ENCODE measurements at places on chromosomes 16 and 17. TPM values are rescaled to one million over a fixed set of nuclear protein-coding genes. Genes with fewer than 3 reads are reported as not detected.

GRCh38 chr16:54397190-54397835, 110.7 kb upstream of the IRX3 start:
- no peak overlapping the region for H3K4me3 ChIP-seq
- no peaks in the 10 kb centered on the region for H3K4me1 ChIP-seq
- no peaks in the 10 kb centered on the region for H3K36me3 ChIP-seq

DNA sequence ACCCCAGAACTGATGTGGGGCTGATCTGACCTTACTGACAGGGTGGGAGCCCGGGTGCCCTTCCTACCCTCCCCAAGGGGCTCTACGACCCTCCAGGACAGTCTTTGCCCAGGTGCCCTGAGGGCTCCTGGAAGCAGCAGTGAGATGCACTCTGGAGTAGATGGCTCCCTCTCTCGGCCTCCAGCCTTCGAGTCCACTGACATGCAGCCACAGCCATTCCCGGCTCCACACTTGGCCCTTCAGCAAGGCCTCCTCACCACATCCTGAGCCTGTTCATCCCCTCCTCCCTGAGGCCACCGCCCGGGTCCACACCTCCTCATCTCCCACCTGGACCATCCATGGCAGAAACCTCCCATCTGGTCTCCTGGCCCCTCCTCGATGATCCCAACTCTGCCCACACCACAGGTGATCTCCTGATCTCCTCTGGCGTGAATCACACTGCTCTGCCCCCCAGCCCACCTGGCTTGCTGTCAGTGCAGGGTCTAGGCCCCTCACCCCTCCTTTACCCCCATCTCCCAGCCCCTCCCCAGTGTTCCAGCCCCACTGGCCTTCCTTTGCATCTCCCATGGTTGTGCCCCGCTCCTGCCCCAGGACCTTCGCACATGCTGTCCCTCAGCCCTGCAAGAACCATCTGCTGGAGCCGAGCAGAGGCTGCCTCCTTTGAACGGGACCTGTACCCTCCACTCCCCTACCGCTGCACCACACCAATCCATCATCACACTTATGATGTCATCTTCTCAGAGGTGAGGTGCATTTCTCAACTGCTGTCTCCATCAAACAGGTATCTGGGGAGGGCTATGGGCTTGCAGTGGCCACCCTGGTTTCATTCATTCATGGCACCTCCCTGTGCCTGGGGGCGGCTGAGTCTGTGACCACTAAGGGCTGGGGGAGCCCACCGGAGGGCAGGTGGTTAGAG, 44.7 kb downstream of the SOCS1 start:
- H3K4me3 ChIP-seq: no peak overlapping the region
- H3K27me3 ChIP-seq: no peaks in the 10 kb centered on the region
- DNase-seq: no peak
- H3K36me3 ChIP-seq: no peaks in the 10 kb centered on the region
- H3K27ac ChIP-seq: no peak overlapping the region

DNA sequence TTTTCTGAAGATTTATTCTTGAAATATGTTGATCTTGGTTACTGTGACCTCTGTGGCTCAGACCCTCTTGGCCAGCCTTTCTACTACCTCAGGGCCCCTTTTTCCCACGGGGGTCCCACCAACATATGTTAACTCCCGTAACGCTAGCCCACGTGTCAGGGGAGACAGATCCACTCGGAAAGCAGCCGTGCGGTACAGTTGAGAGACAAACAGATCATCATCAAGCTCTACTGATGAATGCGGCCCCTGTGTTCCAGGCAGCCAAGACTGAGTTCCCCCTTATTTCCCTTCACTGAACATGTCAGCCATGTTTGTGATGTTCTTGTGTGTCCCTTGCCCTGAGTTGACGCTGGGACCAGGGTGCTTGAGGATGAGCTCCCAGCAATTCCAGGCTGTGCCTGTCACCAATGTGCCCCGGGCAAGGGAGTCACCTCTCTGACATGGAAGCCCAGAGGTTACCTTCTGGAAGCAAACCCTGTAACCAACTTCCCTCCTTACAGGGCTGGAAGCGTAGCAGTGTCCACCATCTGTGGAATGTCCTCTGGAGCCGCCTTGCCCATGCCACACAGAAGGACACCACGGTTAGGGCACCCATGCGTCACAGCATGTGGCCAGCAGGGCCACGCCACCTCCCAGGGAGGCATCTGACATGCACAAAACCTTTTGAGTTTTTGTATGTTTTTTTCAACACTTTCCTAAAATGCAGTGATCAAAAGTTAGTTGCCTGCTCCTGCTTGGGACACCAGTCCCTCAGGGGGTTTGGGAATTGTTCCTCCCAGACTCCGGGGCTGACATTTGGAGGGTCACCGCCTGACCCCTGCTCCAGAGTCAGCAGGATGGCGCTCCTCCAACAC, 193.7 kb upstream of the CHMP6 start:
- no peak overlapping the region for H3K27ac ChIP-seq
- H3K36me3 ChIP-seq: no peaks in the 10 kb centered on the region
- H3K4me1 ChIP-seq: no peaks in the 10 kb centered on the region

DNA sequence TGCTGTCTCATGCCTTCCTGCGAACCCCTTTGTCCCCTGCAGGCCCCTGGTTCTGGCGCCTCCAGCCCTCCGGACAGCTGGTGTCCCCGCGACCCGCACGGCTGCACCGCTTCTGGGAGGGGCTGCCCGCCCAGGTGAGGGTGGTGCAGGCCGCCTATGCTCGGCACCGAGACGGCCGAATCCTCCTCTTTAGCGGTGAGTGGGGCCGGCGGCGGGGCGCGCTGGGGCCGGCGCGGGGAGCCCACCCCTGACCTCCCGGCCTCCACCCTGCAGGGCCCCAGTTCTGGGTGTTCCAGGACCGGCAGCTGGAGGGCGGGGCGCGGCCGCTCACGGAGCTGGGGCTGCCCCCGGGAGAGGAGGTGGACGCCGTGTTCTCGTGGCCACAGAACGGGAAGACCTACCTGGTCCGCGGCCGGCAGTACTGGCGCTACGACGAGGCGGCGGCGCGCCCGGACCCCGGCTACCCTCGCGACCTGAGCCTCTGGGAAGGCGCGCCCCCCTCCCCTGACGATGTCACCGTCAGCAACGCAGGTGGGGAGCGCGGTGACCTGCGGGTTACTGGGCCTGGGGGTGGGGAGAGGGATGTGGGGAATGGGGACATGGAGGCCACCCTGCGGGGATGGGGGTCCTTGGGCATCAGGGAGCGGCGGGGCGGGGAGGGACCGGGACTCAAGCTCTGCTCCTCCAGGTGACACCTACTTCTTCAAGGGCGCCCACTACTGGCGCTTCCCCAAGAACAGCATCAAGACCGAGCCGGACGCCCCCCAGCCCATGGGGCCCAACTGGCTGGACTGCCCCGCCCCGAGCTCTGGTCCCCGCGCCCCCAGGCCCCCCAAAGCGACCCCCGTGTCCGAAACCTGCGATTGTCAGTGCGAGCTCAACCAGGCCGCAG, 7.1 kb upstream of the IL32 start:
- peaks cover 7% of the 10 kb centered on the region for H3K4me1 ChIP-seq
- H3K27ac ChIP-seq: peak overlapping the region; percentile 74
- H3K4me3 ChIP-seq: peak overlapping the region; percentile 93
- no peaks in the 10 kb centered on the region for H3K27me3 ChIP-seq
- no peaks in the 10 kb centered on the region for H3K36me3 ChIP-seq

- DNase-seq: no peak
- H3K4me1 ChIP-seq: no peaks in the 10 kb centered on the region
- H3K27ac ChIP-seq: no peak overlapping the region
- H3K4me3 ChIP-seq: no peak overlapping the region
- no peaks in the 10 kb centered on the region for H3K27me3 ChIP-seq
- no peaks in the 10 kb centered on the region for H3K36me3 ChIP-seq
Observed at GRCh38 chr16:66693149-66693548, 3.4 kb downstream of the CMTM4 start.

GRCh38 chr17:29293890-29294579, at the start of gene NUFIP2:
TSS of gene NUFIP2 (minus strand) at chr17:29294148. CDS start at chr17:29294059, 89 bp downstream.
- no peaks in the 10 kb centered on the region for H3K27me3 ChIP-seq
- H3K4me3 ChIP-seq: peak within 1 kb of the TSS; percentile 92
- DNase-seq: peak; percentile 100
- peak within 1 kb of the TSS; percentile 99 for H3K27ac ChIP-seq

- H3K4me3 ChIP-seq: no peak overlapping the region
- H3K36me3 ChIP-seq: no peaks in the 10 kb centered on the region
- H3K4me1 ChIP-seq: no peaks in the 10 kb centered on the region
Observed at GRCh38 chr17:6020376-6021010, 49.7 kb upstream of the WSCD1 start.

- no peaks in the 10 kb centered on the region for H3K4me1 ChIP-seq
- H3K27ac ChIP-seq: peak overlapping the region; percentile 63
- DNase-seq: peak; percentile 26
- no peaks in the 10 kb centered on the region for H3K36me3 ChIP-seq
Observed at GRCh38 chr17:9115214-9116191, 94.2 kb downstream of the NTN1 start.

- DNase-seq: no peak
- no peaks in the 10 kb centered on the region for H3K36me3 ChIP-seq
- no peaks in the 10 kb centered on the region for H3K4me1 ChIP-seq
- no peaks in the 10 kb centered on the region for H3K27me3 ChIP-seq
Observed at GRCh38 chr16:84247844-84248243, 8.0 kb upstream of the KCNG4 start.

GRCh38 chr16:12387311-12387710, 410.8 kb downstream of the SNX29 start:
- no peaks in the 10 kb centered on the region for H3K4me1 ChIP-seq
- no peak overlapping the region for H3K4me3 ChIP-seq
- DNase-seq: no peak
- H3K36me3 ChIP-seq: no peaks in the 10 kb centered on the region
- no peaks in the 10 kb centered on the region for H3K27me3 ChIP-seq

AGRP gene
- not detected for total RNA-seq

HOXB5 gene
- 1.1 TPM for total RNA-seq

CD68 gene
- total RNA-seq: 17.3 TPM

ERN2 gene
- 6.0 TPM for total RNA-seq

OR3A3 gene
- not detected for total RNA-seq

DPEP2 gene
- total RNA-seq: 0.41 TPM

Data from prostate gland (tissue), 2 donors.